ENCODE measurements at places on chromosomes 3 and 15.

DNA sequence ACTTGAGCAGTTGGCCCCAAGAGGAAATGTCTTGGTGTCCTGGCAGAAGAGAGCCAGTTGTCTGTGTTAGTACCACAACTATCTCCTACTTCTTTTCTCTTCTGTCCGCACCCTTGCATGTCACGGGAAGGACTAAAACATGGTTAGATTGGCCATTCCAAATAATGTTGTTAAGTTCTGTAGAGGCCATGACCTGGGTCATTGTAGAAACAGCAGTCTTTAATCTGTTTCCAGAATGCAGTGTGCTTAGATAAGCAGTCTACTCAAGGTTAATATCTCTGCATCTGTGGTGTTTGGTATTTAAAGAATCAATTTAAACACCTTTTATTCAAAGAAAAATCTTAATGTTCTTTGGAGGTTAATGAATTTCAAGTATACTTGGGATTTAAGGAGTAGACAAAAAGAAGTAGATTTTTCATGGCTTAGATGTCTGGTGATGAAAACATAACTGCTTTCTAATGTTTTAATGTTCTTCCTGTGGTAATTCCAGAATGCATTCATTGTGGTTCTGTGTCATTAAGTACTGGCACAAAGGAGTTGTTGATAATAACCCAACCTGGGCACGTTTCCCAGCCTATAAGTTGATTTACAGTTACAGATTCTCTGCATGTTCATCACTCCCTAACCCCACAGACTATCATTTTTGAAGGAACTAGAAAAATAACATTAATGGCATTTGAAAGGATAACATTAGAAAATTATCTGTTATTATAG lies 58.9 kb downstream of the TMEM108 start:
- DNase-seq: no peak

GRCh38 chr3:184320104-184320445 lies 5.7 kb downstream of the EIF4G1 start:
- DNase-seq: peak; percentile 49

DNA sequence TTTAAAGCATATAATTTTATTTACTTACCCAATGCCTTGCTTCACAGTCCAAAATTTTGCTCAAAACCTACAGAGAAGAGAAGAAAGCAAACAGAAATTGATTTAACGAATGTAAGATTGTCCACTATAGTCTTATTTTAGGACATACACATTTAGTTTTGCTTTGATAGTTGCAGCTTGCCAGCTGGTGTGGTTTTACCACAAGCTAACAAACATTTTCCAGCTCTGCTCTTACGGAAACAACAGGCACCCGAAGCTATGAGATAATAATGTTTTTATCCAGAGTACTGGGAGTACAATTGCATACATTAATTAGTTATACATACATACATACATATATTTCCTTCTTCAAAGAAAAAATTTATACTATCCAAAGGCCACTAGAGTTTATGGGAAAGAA lies 10.4 kb downstream of the BCL6 start:
- no peak for DNase-seq

DNA sequence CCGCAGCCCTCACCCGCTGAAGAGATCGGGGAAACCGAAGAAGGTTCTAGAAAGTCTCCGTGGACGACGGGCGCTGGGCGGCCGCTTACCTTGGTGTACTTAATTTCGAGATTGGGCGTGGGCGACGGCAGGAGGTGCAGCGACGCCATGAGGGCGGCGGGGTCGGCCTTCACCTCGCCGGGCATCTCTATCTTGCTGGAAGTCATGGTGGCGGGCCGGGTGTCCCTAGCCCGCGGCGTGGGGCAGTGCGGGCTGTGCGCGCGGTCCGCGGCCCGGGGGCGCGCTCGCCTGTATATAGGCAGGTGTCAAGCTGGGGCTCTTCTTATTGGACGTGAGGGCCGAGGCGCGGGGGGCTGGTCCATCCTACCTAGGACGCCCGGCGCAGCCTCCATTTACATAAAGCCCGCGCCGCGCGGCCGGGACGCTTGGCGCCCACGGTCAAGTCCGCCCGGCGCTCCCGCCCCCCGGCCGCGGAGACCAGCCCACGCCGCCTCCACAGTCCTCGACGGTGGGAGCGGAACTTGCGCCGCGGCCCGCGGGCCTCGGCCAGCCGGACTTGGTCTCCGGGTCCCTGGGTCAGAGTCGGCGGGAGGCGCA lies at the start of gene ALDH1A2:
TSS of gene ALDH1A2 (minus strand) at position 267 of the 597 bp plus-strand sequence. CDS start at position 206, 61 bp downstream.
- DNase-seq: no peak

DNA sequence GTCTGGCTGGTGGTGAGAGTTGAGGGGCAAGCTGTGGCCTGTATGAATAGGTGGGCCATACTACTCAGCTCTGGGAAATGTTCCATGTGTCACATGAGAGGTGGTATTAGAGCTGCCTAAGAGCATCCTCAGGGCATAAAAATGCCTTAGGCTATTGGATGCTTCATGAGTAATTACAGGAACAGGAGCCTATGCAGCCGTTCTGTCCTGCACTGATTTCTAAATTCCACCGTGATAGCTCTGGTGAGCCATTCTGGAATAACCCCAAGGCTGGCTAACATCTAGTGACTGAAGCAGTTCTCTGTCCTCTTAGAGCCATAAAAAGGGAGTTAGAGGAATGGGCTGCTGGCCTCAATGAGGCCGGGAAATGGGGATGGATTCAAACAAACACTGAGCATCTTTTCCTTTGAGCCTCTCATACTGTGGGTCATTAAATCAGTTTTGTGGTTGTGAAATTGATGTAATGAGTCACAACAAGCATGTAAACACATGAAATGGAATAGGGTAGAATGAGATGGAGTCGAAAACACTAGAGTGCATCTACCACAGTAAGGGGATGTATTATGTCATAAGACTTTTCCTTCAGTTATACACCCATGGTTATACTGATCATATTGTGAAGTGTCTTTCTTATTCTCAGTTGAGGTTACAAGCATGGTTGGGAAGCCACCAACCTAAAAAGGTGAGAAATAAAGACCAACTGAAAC lies 41.0 kb downstream of the DGKG start:
- DNase-seq: no peak

GRCh38 chr3:132615881-132616280 lies 18.8 kb downstream of the ACKR4 start:
- no peak for DNase-seq

- no peak for DNase-seq
Observed at GRCh38 chr15:77568014-77568972, 64.4 kb downstream of the LINGO1 start.

DNA sequence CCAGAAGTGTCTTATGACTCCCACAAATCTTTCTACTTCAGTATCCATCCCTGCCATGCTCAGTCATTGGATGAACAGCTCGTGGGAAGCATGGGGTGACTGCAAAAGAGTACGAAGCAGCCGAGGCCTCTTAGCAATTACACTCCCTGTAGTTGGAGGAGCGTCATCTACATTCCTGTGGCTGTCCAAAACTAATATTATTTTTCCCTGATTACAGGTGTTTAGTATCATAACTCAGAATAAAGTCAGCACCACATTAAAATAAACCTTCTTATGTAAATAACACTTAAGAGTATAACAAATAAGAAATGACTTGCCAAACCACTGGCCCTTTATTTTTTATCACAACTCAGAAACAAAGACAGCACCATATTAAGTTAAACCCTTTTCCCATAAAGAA lies 141.5 kb downstream of the PLOD2 start:
- no peak for DNase-seq

DNA sequence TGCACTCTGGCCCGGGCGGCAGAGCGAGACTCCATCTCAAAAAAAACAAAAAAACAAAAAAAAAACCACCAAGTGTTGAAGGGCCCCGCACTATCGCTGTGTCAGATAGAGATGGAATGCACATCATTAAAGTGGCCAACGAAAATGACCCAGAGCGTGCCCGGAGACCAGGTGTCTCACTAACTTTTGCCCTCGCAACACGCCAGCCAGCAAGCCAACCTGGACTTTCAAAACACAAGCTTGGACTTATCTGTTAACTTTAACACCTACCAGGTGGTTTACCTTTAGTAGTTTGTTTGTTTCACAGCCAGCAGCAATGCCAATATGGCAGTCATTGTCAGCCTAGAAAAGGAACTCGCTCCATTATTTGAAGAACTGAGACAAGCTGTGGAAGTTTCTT lies 28.6 kb downstream of the FAM174B start:
- no peak for DNase-seq

All from CD4-positive, alpha-beta T cell (primary cell).